ENCODE measurements at places on chromosomes 1 and 21.
A peak's percentile ranks its signal among the peaks of the same experiment; 100 is the strongest.

DNA sequence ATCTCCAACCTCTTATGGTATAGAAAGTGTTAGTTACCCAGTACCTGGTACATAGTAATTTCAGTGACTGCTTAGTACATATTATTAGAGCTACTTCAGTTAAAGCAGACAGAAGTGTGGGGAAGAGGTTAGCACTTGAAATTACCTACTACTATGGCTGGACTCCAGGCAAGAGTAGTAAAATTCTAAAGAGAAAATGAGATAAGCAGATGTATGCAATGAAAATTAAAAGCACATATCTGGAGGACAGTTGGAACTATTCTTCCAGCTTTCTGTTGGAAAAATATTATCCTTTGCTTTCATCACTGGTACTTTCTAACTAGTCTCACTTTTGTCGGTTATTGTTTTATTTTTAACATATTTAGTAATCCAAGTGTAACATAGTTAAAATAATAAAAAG, 23.7 kb downstream of the DHX9 start:
- no peak for DNase-seq

GRCh38 chr1:211037095-211037494, 96.9 kb downstream of the KCNH1 start:
- DNase-seq: peak; percentile 4

DNA sequence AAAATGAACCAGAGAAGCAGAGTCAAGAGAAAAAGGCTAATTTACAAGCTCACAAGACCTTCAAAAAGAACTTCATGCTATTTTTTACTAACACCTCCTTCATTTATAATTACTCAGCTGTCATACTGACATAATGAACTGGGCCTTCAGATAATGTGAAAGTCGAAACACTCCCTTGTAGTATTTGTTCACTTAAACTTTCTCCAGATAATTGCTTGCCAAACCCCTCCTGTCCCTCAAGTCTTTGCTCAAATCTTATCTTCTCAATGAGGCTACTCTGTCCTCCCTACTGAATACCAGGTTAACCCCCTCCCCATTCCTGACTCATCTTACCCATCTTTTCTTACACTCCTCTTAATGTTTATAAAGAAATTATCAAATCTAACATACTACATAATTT, 11.1 kb upstream of the MAP3K21 start:
- no peak for DNase-seq

DNA sequence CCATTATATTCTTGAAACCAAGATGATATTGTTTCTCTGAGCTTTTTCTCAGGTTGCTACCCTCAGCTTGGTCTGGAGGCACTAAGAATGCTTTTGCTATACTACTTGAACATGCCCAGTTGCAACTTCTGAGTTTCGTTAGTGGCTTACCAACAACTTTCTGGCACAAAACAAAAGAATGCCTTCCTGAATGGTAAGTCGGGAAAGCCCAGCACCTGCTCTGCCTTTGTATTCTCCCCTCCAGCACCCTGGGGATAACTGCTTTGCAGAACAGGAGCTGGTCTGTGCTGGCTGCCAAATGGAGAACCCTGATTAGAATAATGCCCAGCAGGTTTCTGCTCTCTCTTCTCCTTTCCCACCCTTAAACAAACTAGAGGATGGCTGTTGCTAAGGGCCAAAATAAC, 149.3 kb downstream of the TGFB2 start:
- no peak for DNase-seq

DNA sequence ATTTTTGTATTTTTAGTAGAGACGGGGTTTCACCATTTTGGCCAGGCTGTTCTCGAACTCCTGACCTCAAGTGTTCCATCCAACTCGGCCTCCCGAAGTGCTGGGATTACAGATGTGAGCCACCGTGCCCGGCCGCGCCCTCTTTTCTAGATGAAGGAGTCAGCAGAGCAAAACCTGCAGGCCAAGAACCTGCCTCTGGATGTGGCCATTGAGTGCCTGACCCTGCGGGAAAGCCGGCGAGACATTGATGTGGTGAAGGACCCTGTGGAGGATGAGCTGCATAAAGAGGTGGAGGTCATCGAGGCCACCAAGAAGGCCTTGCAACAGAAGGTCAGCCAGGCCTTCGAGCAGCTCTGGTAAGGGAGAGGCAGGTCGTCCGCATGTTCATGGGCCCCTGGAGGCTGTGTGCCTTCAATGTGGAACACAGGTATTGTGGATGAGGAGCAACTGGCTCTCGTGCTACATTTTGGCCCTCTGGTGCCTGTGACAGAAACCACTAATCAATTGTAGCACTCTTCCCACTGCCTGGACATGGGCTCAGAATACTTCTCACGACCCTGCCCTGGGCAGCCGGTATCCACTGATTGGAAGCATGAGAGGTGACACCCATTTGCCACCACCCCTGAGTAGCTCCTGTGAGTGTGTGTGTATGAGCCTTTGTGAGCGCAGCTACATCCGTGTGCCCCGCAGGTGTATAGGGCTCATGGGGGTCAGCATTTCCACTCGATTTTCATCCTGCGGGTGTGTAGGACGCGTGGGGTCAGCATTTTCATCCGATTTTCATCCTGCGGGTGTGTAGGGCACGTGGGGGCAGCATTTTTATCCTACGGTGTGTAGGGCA, 2.0 kb downstream of the TEKT2 start:
- DNase-seq: no peak

DNA sequence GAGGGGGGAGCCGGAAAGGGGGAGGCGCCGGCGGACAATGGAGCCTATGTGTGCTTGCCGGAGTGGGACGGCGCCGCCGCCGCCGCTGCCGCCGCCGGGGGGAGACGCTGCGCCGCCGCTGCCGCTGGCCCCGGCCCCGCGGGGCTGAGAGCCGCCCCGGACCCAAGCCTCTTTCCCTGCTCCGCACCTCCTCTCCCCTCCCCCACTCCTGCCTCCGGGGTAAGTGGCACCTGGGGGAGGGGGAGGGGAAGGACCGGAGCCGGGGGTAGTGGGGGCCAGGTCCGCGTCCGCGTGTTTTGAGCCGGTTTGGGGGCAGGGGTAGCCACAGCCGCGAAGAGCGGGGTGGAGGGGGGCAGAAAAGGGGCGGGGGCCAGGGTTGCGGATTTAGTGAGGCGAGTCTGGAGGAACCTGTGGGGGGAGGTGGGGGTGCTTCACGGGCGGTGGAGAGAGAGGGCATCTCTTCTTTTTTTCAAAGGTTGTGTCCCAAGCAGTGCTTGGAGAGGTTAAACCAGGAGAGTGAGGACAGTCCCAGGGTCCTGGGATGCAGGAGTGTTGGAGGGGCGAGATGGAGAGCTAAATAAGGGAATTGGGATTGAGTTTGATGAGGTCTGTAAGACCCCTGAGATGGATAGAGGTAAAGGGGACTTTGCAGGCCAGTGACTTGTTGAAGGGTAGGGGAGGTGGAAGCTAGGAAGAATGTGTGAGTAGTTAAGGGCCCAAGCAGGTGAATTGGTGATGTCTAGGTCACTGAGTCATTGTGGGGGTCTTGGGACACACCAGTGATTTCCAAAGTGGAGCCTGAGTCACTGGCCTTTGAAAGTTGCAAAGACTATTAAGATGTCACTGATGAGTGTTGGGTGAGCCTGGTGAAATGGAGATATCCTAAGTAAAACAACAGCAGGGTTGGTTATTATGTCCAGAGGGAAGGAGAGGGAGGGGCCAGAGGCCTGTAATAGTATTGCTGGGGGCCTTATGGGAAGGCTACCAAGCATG, 59.1 kb downstream of the BCL9 start:
- DNase-seq: no peak

DNA sequence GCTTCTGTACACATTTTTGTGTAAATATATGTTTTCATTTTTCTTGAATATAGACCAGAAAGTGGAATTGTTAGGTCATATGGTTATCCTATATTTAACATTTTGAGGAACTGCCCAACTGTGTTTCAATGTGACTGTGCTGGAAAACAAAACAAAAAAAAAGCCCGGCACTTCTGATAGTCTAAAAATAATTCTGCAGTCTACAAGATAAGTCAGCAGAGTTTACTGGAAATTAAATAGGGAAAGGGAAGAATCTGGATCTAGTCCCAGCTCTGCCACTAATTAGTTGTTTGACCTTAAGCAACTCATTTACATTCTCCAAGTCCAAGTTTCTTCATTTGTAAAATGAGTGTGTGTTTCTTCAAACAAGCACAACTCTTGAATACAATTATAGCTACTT, 869.1 kb upstream of the B3GALT2 start:
- DNase-seq: no peak

- DNase-seq: no peak
Observed at GRCh38 chr1:23561813-23562100, 2.5 kb upstream of the ID3 start.

DNA sequence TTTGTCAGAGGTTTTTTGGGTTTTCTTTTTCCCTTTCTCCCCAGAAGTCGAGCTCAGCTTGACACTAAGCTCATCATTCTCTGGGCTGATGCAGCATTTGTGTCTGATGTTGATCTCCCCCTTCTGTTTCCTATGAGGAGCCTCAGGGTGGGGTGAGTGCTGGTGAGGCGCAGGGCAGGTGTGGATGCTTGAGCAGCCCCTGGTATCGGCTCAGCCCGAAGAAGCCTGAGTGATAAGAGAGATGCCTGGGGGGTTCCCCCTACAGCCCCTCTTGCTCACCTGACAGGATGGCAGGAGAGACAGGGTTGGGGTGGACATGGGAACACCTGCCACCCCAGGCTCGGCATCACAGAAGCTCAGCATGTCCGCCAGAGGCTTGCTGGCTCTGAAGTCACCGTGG, 239.0 kb downstream of the RHOU start:
- DNase-seq: no peak

GRCh38 chr1:181112071-181112929, 23.8 kb downstream of the IER5 start:
- no peak for DNase-seq

GRCh38 chr1:3195966-3196515, 127.0 kb downstream of the PRDM16 start:
- no peak for DNase-seq

- DNase-seq: no peak
Observed at GRCh38 chr1:54105736-54106269, 47.0 kb downstream of the CDCP2 start.

DNA sequence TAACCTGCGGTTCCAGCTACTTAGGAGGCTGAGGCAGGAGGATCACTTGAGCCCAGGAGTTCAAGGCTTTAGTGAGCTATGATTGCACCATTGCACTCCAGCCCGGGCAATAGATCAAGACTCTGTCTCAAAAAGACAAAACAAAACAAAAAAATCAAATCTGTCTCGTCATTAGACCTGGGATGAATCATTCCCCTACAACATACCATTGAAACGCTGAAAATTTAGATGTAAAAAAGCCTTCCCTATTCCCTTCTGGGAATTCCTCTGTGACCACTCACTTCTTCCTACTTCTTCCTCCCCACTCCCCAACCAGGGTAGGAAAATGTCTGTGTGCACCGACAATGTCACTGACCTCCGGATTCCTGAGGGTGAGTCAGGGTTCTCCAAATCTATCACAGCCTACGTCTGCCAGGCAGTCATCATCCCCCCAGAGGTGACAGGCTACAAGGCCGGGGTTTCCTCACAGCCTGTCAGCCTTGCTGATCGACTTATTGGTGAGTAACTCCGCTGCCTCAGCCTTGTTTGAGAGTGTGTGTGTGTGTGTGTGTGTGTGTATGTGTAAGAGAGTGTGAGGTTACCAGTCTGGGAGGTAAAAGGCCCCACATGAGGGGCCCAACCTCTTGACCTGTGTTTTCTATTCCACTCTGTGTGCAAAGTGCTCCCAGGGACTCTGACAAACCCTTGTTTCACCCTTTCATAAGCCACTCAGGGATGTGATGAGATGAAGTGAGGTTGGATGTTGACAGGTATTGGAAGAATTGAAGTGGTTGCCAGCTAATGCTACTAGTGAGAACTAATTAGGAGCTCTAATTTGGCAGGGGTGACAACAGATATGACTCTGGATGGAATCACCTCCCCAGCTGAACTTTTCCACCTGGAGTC, 16.3 kb upstream of the SARS1 start:
- DNase-seq: peak; percentile 38

- peak; percentile 87 for DNase-seq
Observed at GRCh38 chr1:12229835-12230548, at the start of gene VPS13D. Gene VPS13D (plus strand): TSS chr1:12230030. CDS start chr1:12234267, 4,237 bp downstream.

DNA sequence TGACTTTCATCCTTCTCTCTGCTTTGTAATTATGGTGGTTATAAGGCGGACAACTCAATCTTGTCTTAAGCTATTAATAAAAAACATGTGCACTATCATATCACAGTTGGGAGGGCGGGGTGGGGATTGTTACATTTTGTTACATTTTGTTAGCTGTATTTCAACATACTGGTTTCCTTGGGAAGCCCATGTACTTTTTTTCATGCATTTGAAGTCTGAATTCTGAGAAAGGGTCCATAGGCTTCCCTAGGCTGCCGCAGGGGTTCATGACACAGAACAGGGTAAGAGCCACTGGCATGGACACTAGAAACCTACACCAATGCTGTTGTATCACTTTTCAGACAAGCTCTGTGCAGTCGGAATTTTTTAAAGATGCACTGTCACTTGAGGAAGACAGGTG, 178.8 kb downstream of the ETS2 start:
- no peak for DNase-seq

DNA sequence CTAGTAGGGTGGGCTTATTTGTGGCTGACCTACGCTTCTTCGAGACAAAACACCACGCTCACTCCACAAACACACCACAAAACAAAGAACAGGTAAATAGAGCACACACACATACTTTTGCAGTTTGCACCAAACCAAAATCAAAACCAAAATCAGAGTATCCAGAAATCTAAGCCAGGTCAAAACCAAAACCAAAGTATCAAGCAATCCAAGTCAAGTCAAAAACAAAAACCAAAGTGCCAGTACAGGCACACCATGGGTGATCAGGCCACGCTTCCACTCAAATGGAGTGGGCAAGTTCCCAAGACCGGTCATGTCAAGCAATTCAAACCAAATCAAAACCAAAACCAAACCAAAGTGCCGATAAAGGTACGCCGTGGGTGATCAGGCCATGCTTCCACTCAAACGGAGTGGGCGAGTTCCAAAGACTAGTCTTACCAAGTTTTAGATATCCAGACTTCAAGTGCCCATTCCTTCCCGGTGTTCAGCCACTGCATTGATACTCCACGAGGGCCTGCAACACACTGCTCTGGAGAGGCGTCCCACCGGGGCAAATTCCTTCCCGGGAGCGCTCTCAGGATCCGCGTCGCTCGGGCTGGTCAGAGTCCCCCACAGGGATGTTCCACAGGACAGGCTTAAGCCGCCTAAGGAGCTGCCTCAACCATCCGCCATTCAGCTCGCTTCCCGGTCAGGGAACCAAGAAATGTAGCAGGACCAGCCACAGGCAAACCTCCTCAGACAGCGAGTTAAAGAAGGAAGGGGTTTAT, 169.1 kb downstream of the CDC7 start:
- no peak for DNase-seq

- no peak for DNase-seq
Observed at GRCh38 chr1:15681349-15682292, 2.5 kb upstream of the PLEKHM2 start.

Measured in activated T-cell treated with anti-CD3 and anti-CD28 coated beads for 48 hours (primary cell).